Cardiac muscle cell (in vitro differentiated cells and primary cell): ENCODE measurements at places on chromosomes 16 and 17. TPM values are rescaled to one million over a fixed set of nuclear protein-coding genes. Genes with fewer than 3 reads are reported as not detected.

DNA sequence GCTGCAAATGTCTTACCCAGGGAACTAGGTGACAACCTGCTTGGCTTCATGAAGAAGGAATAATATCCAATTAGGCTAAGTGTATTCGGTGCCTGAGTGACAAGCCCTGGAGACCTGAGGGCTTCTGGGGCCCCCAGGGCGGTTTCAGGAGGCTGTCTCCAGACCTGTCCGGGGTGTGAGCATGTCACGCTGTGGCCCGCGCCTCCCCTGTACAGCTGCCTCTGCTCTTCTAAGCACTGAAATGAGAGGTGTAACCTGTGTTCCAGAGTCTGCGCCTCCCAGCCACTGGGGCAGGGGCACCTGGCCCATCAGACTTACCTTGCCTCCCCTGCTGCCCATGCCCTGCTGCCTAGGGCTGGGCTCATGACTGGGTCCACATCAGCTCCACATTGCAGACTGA, 114.3 kb downstream of the WWOX start:
- DNase-seq = no peak

SLC25A39 gene
- total RNA-seq = 228 and 243 TPM in 2 replicates

DNA sequence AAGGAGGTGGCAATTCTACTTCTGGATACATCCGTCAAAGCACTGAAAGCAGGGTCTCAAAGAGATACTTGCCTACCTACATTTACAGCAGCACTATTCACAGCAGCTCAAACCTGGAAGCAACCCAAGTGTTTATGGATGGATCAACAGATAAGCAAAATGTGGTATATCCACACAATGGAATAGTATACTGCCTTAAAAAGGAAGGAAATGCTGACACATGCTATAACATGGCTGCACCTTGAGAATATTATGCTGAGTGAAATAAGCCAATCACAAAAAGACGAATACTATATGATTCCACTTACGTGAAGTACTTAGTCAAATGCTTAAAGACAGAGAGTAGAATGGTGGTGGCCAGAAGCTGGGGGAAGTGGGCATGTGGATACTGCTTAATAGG, 336.2 kb downstream of the SLC39A11 start:
- DNase-seq = no peak

DNA sequence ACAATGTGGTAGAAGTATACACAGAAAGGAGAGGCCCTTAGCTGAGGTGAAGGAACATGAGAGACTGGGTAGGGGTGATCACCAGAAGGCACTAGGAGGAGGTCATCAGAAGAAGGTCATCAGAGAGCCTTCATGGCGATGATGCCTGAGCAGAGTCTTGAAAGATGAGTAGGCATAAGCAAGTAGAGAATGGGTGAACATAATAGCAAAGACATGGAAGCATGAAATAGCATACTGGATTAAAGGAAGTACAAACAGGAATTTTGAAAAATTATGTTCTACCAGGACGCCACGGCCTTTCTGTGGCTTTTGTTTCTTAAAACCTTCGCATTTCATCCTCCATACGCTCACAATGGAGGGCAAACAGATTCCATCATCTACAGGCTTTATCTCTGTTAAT, 2.9 kb downstream of the IKZF3 start:
- DNase-seq = no peak

GRCh38 chr16:57483725-57484514, 2.4 kb downstream of the DOK4 start:
- DNase-seq = no peak
